Fibroblast of skin of left biceps (primary cell): ENCODE measurements at places on chromosomes 11 and 22.

DNA sequence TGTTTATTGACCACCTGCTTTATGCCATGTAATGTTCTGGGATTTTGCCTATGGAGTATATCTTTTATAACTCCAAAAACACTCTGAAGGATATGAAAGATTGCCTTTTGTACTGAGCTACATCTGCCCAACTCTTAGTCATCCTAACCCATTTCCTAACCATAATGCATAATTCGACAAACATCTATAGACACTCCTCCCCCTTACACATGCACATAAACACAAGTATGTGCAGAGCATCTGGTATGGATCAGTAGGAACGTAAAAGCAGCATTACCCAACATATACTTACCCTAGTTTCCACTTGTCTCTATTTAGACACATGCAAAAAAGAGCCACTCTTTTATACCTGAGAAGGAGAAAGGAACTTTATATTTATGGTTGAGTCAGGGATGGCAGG is 272.8 kb downstream of the FAM76B start:
- DNase-seq: peak; percentile 91

DNA sequence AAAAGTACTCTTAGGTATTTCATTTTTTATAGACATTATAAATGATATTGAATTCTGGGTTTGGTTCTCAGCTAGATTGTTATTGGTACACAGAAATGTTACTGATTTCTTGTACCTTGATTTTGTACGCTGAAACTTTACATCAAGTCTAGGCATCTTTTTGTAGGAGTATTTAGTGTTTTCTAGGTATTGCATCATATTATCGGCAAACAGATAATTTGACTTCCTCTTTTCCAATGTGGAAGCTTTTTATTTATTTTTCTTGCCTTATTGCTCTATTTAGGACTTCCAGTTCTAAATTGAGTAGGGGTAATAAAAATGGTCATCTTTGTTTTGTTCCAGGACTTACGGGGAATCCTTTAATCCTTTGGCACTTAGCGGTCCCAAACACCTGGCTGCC is 676.6 kb upstream of the CCDC179 start:
- no peak for DNase-seq

GRCh38 chr11:23789938-23790371 is 706.9 kb upstream of the LUZP2 start:
- peak; percentile 23 for DNase-seq

- no peak for DNase-seq
Measured at GRCh38 chr11:107018219-107018901, at the start of gene GUCY1A2. Gene GUCY1A2 (minus strand): TSS chr11:107018476. CDS start chr11:107018055, 421 bp downstream.

DNA sequence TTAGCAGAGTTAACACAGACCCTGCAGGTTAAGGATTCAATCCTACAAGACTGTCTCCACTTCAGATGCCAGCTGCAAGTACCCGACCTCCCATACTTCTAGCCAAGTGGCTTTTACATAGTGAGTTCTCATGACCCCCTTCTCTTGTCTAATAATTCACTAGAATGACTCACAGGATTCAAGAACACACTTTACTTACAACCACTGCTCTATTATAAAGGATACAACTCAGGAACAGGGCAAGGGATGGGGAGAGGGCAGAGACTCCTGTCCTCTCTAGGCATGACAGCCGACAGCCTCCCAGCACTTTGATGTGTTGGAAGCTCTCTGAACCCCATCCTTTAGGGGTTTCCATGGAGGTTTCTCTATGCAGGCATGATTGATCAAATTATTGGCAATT is 60.0 kb downstream of the MYO18B start:
- DNase-seq: no peak

DNA sequence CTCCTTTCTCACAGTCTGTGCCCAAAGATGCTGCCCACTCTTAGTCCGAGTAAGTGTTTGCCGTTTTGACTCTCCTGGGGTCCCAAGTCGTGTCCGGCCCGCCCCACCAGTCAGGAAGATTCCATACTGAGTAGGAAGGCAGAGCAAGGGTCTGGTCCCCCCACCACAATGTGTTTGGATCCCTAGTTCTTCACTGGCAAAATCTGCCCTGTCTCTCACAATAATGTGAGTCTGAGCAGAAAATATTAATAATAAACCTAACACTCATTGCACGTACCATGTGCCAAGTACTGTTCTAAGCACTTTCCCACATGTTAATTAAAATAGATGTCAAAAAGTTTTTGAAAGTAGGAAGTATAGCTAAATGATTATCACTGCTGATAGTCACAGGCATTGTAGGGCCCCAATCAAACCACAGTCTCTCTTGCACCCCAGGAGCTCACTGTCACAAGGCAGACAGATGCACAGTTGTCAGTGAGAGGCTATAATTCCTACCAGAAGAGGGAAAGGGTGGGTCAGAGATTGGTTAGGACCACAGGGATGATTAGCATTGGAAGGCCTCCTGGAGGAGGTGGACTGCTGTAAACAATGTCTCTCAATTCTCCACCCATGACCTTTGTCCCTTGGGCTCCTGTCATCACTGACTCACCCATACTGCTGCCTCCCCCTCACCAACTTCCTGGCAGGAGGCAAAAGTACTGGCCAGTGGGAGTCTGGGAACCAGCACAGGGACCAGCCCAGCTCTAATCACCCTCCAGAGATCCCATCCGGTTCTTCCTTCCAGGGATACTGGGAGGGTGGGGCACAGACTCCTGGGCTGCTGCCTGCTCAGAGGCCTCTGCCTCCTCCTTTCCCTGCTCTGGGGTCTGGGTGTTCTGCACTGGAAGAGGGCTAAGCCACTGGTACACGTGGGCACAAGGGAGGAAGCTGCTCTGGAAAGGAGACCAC is 1.0 kb upstream of the POLD4 start:
- DNase-seq: no peak

DNA sequence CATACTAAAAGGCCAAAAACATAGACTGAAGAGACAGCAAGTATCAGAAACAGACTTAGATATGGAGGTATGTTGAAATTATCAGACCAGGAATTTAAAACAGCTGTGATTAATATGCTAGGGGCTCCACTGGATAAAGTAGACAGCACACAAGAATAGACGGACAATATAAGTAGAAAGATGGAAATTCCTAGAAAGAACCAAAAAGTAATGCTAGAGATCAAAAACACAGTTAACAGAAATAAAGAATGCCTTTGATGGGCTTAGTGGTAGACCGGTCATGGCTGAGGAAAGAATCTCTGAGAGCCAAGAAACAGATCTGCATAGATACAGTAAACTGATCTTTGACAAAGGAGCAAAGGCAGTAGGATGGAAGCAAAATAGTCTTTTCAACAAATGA is 250.2 kb downstream of the SWAP70 start:
- DNase-seq: no peak

- no peak for DNase-seq
Measured at GRCh38 chr11:2140411-2141400, 1.5 kb upstream of the IGF2 start.

DNA sequence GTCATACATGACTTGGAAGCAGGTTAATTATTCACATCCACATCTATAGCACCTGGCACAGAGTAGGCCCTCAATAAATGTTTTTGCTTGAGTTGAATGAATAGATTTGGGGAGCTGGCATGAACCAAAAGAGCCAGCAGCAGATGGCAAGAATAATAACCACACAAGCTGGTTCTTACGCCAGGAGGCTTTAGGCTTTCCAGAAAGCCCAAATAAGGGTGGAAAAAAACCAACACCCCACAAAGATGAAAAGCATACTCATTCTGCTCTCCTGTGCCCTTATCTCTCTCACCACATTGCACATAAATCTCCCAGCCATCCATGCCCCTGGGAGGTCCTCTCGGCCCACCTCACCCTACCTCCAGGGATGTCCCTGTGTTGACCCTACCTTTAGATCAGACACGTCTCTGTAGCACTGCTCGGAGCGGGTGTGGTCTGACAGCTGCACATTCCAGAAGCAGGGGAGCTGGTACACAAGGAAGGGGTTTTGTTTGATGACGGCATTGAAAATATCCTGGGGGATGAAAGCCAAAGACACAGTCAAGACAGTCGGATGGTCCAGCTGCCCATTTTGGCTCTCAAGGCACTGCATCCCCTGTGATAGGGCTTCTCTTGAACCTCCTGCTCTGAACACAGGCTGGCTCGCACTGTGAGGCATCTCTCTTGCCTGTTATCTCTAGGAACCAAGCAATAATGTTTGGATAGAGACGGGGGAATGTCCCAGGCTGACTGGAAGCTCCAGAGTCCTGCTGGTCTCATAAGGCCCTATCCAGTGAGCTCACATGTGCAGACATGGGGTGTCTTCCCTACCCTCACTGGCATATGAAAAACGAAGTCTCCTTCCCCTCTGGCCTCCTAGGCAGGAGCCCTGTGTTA is 323.6 kb upstream of the SYN3 start:
- DNase-seq: no peak

GRCh38 chr22:28810821-28811491 is 10.6 kb upstream of the XBP1 start:
- DNase-seq: no peak

- no peak for DNase-seq
Measured at GRCh38 chr11:97231231-97231630, 841.4 kb downstream of the JRKL start.

DNA sequence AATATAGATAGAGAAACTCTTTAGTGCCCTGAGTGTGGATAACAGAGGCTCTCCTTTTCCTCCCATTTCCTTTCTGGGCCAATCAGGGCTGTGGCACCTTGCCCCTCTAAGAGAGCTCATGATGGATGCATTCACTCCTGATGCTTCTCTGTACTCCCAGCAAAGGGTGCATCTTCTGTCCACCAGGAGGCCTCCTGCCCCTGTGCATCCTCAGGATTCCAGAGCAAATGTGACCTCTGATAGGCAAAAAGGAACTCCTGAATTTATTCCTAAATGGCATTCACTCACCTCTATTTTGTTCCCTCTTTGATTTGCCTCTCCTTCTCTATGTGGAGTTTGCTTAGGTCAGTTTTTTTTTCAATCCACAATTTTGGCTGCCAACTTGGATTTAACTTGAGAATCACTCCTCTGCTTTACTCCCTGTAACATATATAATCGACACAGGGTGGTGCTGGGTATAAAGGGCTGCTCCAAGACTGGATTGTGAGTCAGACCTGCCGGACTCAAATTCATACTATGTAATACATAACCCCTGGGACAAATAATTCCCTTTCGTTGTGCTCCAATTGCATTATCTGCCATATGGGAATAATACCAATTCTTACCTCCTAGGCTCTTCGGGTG is 1.1 kb upstream of the MRGPRX4 start:
- DNase-seq: no peak

DNA sequence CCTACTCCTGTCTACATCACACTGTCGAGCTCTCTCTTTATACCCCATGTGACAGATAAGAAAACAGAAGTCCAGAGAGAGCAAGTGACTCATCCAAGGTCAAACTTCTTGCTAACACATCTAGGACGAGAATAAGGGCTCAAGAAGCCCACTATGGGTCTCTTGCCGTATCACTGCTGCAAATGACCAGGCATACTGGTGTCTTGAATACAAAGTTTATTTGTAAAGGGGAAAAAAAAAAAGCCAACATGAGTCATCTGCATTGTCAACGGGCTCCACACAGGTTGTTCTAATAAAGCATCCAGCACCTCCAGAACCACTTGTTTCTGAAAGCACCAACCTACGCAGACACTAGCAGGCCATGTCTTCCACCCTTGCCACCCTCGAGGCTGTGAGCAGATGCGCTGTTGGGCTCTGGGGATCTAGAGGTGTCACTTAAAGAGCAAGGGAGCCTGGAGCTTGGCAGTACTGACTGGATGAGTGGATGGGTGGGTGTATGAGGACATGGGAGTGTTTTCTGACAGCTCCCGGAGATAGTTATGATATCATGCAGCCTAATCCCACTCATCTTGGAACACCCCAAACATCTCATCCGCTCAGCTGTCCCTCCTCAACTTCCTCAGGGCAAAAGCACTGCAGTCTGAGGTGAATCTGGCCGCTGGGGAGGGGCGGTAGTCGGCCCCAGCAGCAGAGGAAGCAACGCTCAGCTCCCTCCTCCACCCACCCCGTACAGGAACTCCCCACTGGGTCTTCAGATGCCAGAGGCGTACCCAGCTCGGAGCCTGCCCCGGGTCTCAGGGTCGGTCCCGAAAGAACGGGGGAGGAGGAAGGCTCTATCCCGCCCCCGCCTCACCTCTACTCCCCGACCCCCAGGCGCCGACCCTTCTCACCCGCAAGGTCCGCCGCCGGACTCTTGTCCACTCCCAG is 1.0 kb downstream of the SMCO4 start:
- DNase-seq: no peak

GRCh38 chr22:26709617-26710390 is 52.4 kb downstream of the MIAT start:
- DNase-seq: no peak
